Activated T-cell treated with anti-CD3 and anti-CD28 coated beads, Interleukin-2, amount 50 U/mL, for 24 hours (primary cell): ENCODE measurements at places on chromosomes 12 and 14.

DNA sequence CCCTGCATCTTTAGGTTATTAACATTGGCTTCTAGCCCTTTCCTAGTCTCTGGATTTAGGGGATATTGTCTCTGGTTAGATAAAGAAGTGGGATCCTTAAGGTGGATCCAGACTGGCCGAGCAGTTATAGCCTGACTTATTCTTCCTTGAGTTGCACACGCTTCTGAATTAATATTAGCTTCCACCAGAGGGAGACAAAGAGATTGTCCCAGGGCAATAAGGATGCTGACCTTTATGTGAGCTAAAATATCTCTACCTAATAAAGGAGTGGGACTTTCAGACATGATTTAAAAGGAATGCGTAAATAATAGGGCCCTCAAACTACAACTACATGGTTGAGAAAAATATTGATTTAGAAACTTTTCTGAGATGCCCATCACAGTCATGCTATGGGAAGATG is 139.7 kb downstream of the SLCO1B3 start:
- DNase-seq, result no peak
- H3K27me3 ChIP-seq, result no peaks in the 10 kb centered on the region
- H3K4me1 ChIP-seq, result no peaks in the 10 kb centered on the region

- no peaks in the 10 kb centered on the region for H3K36me3 ChIP-seq
- no peak overlapping the region for H3K27ac ChIP-seq
- H3K4me1 ChIP-seq, result peaks cover 4% of the 10 kb centered on the region
- no peak overlapping the region for H3K4me3 ChIP-seq
- DNase-seq, result no peak
These were observed 208.4 kb downstream of the PPM1H start for GRCh38 chr12:62726471-62726980.

DNA sequence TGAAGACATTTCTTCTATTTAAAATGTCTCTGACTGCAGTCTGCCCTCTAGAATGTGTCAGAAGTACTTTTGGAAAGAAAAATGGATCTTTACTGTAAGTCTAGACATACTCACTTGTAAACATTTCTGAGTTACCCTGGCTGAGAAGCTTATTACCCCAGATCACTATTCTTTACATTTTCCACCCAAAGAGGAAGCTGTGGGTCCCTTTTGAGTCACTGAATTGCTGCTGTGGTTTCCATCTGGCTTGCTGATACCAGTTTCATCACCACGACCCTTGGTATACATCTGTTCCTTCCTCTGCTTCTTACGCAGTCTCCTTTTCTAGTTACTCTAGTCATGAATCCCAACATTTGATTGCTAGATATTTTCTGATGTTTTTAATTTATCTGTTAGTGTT is 20.2 kb upstream of the CLEC4D start:
- DNase-seq, result no peak
- peaks cover 16% of the 10 kb centered on the region for H3K27me3 ChIP-seq
- H3K27ac ChIP-seq, result peak overlapping the region; percentile 83

GRCh38 chr12:120983759-120984158 is 5.4 kb downstream of the HNF1A start:
- H3K4me3 ChIP-seq, result no peak overlapping the region
- H3K27ac ChIP-seq, result peak overlapping the region; percentile 38
- H3K4me1 ChIP-seq, result no peaks in the 10 kb centered on the region
- H3K36me3 ChIP-seq, result no peaks in the 10 kb centered on the region
- no peak for DNase-seq
- H3K27me3 ChIP-seq, result no peaks in the 10 kb centered on the region

- no peaks in the 10 kb centered on the region for H3K4me1 ChIP-seq
- DNase-seq, result no peak
- H3K27me3 ChIP-seq, result peaks cover 5% of the 10 kb centered on the region
- H3K4me3 ChIP-seq, result no peak overlapping the region
- H3K36me3 ChIP-seq, result no peaks in the 10 kb centered on the region
- H3K27ac ChIP-seq, result no peak overlapping the region
These were observed 10.2 kb downstream of the KRT82 start for GRCh38 chr12:52395761-52396434.

- no peak overlapping the region for H3K4me3 ChIP-seq
- no peaks in the 10 kb centered on the region for H3K4me1 ChIP-seq
- DNase-seq, result no peak
- no peaks in the 10 kb centered on the region for H3K36me3 ChIP-seq
- H3K27me3 ChIP-seq, result peaks cover 9% of the 10 kb centered on the region
- no peak overlapping the region for H3K27ac ChIP-seq
These were observed 48.5 kb downstream of the SVOP start for GRCh38 chr12:108972358-108972757.

- no peak for DNase-seq
- H3K4me1 ChIP-seq, result peaks cover 65% of the 10 kb centered on the region
- no peak overlapping the region for H3K4me3 ChIP-seq
- no peak overlapping the region for H3K27ac ChIP-seq
These were observed 46.9 kb downstream of the PHLDA1 start for GRCh38 chr12:75984577-75985182.

DNA sequence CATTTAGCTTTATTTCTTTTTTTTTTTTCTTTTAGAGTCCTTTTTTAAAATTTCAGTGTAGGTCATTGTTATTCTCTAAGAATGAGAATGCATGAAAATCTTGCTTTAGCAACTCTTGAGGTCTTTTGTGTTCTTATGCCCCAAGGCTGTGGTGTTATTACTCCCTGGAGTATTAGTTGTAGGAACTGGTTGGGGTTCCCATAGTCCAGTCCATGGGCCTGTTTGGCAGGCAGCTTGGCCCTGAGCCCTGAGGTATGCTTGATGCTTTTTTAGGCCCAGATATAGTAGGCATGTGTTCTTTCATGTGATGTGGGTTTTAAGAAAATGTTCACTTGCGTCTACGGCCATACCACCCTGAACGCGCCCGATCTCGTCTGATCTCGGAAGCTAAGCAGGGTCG is 1.6 kb downstream of the FAM234B start:
- peaks cover 2% of the 10 kb centered on the region for H3K36me3 ChIP-seq
- DNase-seq, result no peak
- H3K27ac ChIP-seq, result no peak overlapping the region
- peak overlapping the region; percentile 83 for H3K4me3 ChIP-seq

DNA sequence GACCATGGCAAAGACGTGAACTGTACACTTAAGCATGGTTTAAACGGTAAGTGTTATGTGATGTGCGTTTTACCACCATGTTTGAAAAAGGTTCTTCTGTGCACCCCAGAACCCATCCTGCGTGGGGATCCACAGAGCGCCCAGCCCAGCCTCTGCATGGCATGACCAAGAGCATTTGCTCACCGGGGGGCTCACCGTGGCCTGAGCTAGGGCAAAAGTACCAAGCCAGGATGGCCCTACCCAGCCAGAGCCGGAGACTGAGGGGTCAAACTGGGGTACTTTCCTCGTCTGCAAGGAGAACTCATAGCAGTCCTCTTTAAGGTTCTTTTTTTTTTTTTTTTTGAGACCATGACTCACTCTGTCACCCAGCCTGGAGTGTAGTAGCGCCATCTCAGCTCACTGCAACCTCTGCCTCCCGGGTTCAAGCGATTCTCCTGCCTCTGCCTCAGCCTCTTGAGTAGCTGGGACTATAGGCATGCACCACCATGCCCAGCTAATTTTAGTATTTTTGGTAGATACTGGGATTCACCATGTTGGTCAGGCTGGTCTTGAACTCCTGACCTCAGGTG is 16.4 kb upstream of the ANKRD9 start:
- no peak for DNase-seq
- peaks cover 38% of the 10 kb centered on the region for H3K4me1 ChIP-seq
- no peaks in the 10 kb centered on the region for H3K36me3 ChIP-seq
- H3K4me3 ChIP-seq, result peak overlapping the region; percentile 75

DNA sequence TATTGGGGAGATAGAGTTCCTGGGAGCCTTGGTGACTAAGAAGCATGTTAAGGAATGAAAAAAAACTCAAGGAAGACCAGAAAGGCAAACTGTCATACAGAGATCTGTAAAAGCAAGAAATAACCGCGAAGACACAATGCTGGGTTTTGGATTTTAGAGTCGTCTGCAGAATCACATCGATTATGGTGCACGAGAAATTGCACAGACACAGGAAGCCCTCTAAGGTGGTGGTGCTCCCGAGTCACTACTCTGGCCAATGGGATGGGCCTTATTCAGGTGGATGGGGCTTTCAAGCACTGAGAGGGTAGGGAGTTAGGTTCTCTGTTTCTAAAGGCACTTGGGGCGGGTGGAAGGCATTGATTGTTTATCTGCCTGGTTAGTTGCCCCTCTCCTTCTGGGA is 10.3 kb upstream of the FLVCR2 start:
- peaks cover 82% of the 10 kb centered on the region for H3K4me1 ChIP-seq
- DNase-seq, result no peak
- H3K27me3 ChIP-seq, result no peaks in the 10 kb centered on the region
- H3K27ac ChIP-seq, result peak overlapping the region; percentile 87

- no peaks in the 10 kb centered on the region for H3K36me3 ChIP-seq
- H3K27me3 ChIP-seq, result peaks cover 37% of the 10 kb centered on the region
- H3K27ac ChIP-seq, result no peak overlapping the region
- DNase-seq, result no peak
- no peak overlapping the region for H3K4me3 ChIP-seq
- H3K4me1 ChIP-seq, result peaks cover 4% of the 10 kb centered on the region
These were observed 110.2 kb upstream of the NAP1L1 start for GRCh38 chr12:76194724-76195123.

DNA sequence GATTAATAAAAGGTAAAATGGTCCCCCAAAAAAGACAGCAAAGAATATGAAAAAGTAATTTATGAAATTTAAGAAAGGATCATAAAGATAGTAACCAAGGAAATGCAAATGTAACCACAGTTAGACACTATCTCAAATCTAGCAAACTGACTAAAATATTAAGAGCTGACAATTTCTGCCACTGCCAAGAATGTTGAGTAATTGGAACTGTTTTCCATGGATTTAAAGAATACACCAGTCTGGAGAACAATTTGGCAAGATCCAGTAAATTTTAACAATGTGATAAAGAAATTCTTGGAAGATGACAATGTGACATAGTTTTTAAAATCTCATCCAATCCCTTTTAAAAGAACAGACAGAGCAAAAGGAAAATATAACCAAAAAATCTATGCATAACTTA is 798.0 kb upstream of the MGAT4C start:
- H3K4me3 ChIP-seq, result no peak overlapping the region
- H3K4me1 ChIP-seq, result no peaks in the 10 kb centered on the region
- no peak overlapping the region for H3K27ac ChIP-seq
- DNase-seq, result no peak

DNA sequence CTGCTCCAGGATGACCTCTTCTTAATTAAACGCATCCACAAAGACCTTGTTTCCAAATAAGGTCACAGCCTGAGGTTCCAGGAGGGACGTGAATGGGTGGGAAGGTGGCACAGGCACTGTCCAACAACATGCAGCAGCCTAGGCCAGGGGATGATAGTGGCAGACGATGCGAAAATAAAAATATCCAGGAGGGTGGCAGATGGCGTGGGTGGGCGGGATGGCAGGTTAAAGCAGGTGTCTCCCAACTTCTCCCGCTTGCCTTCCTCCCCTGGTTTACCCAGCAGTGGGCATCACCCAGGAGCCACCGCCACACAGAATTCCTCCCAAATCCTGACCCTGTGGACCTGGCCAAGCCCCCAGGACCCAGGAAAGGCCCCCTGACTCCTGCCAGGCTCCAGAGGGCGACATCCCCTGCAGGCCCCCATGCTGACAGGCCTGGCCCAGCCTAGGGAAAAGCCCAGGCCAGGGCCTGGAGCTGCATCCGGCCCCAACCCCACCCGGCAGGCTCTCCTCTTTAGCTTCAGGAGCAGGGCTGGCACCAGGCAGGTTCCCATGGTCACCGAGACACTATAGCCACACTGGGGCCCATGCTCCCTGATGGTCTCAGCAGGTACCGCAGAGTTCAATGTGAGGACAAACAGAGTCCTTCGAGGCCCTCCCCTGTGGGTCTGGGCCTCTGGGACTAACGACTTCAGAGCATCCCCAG is 9.7 kb downstream of the NCOR2 start:
- H3K4me3 ChIP-seq, result no peak overlapping the region
- peaks cover 66% of the 10 kb centered on the region for H3K4me1 ChIP-seq
- H3K27me3 ChIP-seq, result no peaks in the 10 kb centered on the region
- no peak for DNase-seq
- no peak overlapping the region for H3K27ac ChIP-seq

DNA sequence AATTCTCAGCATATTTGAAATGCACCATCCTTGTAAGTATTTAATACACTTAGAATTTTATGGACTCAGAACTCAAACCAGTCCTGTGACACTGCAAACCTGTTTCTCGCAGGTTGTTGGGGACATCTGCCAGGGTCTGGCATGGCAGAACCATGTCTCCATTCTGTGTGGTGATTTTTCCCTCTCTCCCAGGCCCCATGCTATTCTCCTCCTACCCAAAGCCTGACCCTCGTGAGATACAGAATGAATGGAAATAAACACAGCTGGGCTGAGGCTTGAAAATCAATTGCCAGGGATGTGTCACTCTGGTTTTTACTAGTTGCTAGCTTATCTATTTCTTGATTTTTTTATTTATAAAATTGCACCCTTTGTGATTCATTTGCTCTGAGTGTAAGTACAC is 19.8 kb downstream of the TPH2 start:
- peaks cover 4% of the 10 kb centered on the region for H3K4me1 ChIP-seq
- H3K4me3 ChIP-seq, result no peak overlapping the region
- no peak overlapping the region for H3K27ac ChIP-seq
- no peak for DNase-seq

GRCh38 chr14:84804895-84805294 is 725.0 kb upstream of the FLRT2 start:
- DNase-seq, result no peak
- no peak overlapping the region for H3K4me3 ChIP-seq
- H3K36me3 ChIP-seq, result no peaks in the 10 kb centered on the region

GRCh38 chr14:73619524-73619923 is 7.2 kb downstream of the ACOT6 start:
- DNase-seq, result no peak
- no peaks in the 10 kb centered on the region for H3K4me1 ChIP-seq
- no peak overlapping the region for H3K27ac ChIP-seq

DNA sequence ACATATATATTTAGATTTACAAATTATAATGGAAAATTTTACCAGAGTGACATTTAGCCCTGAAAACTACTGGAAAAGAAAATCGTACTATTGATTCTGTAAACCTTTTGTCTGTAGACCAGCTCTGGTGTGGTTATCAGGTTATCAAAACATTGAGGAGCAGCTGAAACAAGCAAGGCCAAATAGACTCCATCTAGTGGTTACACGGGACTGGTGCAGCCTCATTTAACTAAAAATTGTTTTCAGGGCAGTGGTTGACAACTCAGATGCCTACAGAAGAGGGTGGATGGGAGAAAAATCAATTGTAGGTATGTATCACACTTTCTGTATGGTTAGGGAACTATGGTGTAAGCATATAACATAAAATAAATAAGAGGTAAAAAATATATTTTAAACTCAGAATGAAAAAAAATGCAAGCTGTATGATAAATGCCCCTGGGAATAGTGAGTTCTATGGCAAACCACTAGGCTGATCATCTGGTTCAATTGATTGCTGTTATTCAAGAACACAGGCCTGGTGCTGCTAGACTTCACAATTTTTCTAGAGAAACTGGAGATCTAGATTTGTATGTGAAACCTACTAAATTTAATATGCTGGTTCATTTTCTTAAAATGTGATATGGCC is 51.2 kb downstream of the ACSS3 start:
- H3K36me3 ChIP-seq, result no peaks in the 10 kb centered on the region
- no peak for DNase-seq
- H3K27me3 ChIP-seq, result no peaks in the 10 kb centered on the region
- H3K27ac ChIP-seq, result no peak overlapping the region
- no peak overlapping the region for H3K4me3 ChIP-seq

- no peaks in the 10 kb centered on the region for H3K27me3 ChIP-seq
- H3K36me3 ChIP-seq, result no peaks in the 10 kb centered on the region
- peaks cover 30% of the 10 kb centered on the region for H3K4me1 ChIP-seq
- no peak for DNase-seq
- H3K27ac ChIP-seq, result no peak overlapping the region
These were observed 7.2 kb downstream of the DNAI7 start for GRCh38 chr12:25187781-25188180.
